ENCODE measurements at places on chromosomes 5 and 9.
A peak's percentile ranks its signal among the peaks of the same experiment; 100 is the strongest.

DNA sequence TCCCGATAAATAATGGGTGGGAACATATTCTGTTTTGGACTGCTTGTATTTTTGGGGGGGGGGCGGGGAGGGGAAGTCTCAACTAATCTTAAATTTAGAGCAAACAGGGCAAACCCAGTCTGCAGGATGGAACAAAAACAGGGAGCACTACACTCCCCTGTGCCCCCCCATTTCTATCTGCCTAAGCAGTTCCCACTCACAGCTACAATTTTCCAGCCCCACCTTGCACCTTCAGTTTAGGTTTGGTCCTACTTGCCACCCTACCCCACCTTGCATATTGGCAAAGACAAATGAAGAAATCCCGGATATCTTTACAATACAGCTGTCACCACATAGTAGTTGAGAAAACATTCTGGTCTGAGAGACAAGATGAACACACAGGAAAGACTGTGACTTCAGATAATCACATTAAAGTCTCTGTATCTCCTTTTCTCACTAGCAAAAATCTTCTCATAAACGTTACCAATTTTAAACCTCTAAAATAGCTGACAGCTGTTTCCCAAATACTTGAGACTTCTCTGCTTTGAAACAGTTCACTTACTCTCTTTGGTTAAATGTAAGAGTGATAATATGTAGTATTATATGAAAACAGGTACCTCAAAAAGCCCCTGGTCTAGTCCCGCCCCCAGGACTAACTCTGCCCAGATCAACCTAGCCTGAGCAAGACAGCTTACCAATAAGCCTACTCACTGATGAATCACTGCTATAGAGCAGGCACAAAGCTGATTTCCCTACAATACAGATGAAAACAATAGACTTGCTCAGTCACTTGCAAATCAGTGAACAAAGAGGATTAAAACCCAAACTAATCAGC, 5.2 kb upstream of the RAPGEF6 start:
- no peak for DNase-seq

GRCh38 chr5:157827423-157827822, 31.5 kb downstream of the CLINT1 start:
- no peak for DNase-seq

- no peak for DNase-seq
Observed at GRCh38 chr9:127415657-127416056, 8.5 kb upstream of the ZNF79 start.

GRCh38 chr5:115343855-115344254, 47.4 kb upstream of the CCDC112 start:
- peak; percentile 54 for DNase-seq
